Kidney epithelial cell (primary cell): ENCODE measurements at places on chromosomes 12 and 14.

DNA sequence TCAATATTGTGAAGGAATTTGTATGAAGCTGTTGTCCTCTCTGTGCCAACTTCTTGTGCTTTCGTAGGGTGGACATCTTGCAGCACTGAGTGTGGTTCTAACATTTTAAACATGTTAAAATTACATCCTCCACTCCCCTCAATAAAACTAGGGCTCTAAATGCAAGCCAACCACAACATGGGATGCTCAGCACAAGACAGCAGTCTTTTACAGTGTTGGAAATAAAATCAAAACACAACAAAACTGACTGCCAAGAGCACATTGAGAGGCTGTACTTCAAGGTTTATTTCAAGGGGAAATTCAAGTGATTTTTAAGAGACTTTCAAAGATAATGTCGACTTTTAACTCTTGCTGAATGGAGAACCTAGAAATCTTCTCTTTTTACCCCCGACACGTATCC is 396.9 kb downstream of the TMTC2 start:
- DNase-seq, result no peak

DNA sequence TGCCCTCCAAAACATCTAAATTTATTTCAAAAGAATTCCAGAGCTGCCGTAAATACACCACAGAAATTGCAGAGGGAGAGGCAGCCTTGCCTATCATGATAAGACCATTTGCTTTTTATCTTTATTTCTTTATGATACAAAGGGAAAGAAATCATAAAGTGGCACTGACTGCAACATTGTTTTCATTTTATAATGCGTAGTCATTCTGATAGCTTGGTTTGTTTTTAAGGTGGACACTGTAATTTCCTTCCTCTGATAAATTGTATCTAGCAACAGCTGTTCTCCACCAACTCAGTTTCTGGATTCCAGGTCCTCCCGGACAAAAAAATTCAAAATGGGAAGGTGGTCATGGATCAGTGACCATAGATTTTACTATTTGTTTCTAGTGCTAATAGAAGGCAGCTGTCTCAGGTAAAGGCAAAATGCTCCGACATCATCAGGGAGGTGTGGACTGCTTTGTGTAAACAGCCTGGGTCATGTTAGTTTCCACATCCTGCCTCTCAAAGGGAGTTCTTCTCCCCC is 623 bp upstream of the TSPAN8 start:
- DNase-seq, result no peak

- DNase-seq, result no peak
Measured at GRCh38 chr14:64649383-64649998, 54.7 kb upstream of the PLEKHG3 start.

- no peak for DNase-seq
Measured at GRCh38 chr14:50600849-50601248, 40.9 kb downstream of the ATL1 start.

- DNase-seq, result no peak
Measured at GRCh38 chr14:93430315-93431035, at the start of gene UNC79. TSS of gene UNC79 (plus strand) at chr14:93430939. CDS start at chr14:93431030, 91 bp downstream.

DNA sequence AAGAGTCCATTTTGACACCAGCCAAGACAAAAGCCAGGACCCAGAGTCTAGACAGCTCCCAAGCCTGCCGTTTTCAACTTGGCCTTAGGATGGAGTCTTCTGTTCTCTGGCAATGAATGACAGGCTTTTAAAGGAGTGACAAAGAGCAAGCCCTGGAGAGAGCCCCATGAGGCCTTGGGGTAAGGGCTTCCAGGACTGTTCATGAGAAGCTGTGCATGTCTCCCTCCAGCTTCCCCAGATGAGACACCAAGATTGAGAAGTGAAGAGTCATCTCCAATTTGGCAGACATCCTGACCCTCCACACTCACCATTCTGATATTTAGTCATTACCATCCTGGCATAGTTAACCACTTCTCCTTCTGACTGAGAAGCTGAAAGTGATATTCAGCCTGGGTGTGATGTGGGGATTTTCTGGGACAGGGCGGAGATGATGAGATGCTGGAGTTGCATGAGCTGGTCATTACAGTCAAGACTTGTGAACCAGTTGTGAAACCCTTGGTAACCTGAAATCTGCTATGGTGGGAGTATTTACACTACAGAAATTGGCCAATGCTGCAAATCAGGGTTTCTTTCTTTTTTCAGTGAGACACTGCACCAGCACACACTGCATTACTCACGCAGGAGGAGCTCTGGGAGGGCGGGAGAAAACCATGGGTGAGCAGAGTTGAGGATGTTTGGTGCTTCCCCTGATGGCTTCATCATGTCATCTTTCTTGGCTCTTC is 77.8 kb downstream of the VCPKMT start:
- no peak for DNase-seq

DNA sequence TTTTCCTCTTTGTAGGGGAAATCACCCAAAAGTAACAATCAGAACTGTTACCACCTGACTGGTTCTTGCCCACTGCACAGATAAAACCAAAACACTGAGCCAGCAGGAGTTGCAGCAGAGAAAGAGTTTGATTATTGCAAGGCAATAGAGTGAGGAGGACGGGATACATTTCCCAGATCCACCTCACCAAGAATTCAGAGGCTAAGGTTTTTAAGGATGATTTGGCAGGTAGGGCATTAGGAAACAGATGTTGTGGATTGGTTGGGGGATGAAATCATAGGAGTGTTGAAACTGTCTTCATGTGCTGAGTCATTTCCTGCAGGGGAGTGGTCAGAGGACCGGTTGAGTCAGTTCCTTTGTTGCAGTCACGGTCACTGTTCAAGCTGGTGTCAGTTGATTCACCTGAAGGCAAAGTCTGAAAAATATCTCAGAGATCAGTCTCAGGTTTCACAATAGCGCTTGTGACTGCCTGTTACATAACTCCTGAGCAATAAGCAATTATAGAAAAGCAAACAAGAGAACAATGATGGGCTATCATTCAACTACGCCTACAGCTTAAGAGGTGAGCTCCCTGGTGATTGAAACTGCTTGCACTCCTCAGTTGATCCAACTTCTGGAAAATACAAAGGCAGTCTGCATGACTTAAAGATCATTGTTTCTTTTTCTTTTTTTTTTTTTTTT is 20.3 kb upstream of the AMN1 start:
- DNase-seq, result peak; percentile 98

GRCh38 chr14:28757786-28758185 is 8.8 kb upstream of the FOXG1 start:
- no peak for DNase-seq

DNA sequence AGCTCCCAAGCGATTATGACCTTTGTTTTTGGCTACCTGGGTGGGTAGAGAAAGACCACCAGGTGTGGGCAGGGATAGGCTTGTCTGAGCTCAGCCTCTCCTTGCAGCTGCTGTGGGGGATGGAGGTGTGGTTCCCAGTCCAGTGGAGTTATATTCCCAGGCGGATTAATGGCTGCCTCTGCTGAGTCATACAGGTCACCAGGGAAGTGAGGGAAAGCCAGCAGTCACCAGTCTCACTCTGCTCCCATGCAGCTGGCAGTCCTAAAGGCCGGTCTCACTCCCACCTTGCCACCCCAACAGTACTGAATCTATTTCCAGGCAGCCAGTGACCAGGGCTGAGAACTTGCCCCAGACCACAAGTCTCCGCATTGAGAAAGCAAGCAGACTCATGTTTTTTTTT is 399.2 kb downstream of the VRK1 start:
- DNase-seq, result no peak

DNA sequence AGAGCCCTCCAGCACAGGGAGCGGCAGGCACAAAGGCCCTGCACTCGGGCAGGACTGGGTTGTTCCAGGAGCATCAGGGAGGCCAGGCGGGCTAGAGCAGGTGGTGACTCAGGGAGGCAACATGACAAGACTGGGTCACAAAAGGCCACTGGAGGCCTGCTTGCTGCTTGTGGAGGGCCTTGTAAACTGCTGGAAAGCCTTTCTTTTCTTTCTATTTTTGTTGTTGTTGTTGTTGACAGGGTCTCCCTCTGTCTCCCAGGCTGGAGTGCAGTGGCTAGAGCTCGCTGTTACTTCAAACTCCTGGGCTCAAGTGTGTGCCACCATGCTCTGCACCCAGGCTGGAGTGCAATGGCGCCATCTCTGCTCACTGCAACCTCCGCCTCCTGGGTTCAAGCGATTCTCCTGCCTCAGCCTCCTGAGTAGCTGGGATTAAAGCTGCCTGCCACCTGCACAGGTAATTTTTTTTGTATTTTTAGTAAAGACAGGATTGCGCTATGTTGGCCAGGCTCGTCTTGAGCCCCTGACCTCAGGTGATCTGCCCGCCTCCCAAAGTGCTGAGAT is 11.8 kb upstream of the RCOR1 start:
- no peak for DNase-seq

GRCh38 chr12:116398193-116398592 is 120.7 kb upstream of the MED13L start:
- no peak for DNase-seq

GRCh38 chr12:14836336-14837210 is 6.8 kb downstream of the ART4 start:
- peak; percentile 65 for DNase-seq

DNA sequence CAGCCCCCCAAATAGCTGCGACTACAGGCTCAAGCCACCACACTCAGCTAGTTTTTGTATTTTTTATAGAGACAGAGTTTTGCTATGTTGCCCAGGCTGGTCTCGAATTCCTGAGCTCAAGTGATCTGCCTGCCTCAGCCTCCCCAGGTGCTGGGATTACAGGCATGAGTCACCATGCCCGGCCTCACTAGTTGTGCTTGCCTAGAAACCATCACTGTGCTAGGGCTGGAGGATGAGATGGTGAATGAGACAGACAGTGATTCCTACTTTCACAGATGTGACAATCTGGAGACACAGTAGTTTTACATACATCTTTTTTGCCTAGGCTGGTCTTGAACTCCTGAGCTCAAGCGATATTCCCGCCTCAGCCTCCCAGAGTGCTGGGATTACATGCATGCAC is 7.5 kb upstream of the MSI1 start:
- DNase-seq, result no peak

- no peak for DNase-seq
Measured at GRCh38 chr12:68614105-68614679, 3.5 kb downstream of the RAP1B start.

- DNase-seq, result no peak
Measured at GRCh38 chr12:50661300-50662115, 102.4 kb upstream of the ATF1 start.

- DNase-seq, result no peak
Measured at GRCh38 chr12:202081-202731, 11.8 kb downstream of the SLC6A12 start.

DNA sequence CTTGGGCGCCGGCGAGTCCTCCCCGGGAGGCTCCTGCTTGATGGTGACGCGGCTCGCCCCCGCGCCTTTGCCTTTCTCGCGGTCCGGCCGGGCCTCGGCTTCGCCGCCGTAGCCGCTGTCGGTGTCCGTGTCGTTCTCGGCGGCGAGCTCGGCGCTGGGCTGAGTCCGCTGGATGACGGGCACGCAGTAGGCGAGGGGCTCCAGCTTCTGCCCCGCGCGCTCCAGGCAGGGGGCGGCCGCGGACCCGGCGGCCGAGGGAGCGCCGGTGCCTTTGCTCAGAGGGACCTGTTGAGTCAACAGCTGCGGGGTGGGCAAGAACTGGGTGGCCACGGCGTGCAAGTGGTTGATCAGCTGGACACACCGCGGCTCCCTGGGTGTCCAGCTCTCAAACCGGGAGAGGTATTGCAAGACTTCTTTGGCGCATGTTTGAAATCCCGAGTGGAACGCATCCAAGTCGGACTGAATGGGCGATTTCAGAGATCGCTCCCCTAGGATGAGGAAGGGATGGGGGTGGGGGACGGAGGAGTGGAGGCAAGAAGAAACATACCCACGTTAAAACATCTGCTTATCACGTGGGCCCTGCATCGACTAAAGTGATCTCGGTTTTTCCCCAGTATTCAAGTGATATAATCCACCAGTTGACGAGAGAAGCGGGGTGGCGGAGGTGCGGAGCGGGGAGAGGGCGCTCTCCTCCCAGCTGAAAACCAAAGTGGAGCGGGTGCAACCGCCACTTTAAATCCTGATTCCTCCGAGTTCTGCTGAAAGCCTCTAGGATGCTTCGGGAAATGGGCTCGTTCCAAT is 2.0 kb downstream of the BHLHE41 start:
- DNase-seq, result peak; percentile 25

- no peak for DNase-seq
Measured at GRCh38 chr12:115004470-115005146, 320.6 kb upstream of the TBX3 start.

DNA sequence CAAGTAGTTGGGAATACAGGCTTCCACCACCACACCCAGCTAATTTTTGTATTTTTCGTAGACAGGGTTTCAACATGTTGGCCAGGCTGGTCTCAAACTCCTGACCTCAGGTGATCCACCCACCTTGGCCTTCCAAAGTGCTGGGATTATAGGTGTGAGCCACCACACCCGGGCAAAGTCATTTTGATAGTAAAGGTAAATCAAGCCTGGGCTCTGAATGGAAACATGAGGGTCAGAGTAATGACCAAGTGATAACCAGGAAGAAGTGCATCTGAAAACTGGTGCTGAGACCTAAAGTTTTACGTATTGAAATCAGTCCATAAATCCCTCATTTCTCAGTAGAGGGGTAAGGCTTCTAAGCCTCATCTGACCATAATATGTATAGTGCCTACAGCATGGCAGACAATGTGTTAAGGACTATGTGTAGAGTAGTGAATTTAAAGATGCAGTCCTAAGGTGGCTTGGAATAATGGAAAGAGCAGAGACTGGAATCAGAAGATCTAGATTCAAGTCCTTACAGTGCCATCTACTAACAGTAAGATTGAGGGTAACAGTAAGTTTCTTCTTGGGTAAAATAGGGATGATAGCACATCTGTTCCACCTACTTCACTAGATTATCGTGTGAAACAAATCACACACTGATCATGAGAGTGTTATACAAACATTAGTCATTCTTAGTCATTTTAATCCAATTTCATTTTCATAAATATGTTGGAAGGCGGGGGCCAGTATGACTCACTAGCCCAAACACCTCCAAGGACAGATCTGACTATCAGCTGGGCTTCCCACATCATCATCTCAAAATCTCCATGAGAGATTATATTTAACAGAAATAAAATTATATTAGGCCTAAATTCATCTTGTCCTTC is 11.2 kb downstream of the MAP4K5 start:
- no peak for DNase-seq

DNA sequence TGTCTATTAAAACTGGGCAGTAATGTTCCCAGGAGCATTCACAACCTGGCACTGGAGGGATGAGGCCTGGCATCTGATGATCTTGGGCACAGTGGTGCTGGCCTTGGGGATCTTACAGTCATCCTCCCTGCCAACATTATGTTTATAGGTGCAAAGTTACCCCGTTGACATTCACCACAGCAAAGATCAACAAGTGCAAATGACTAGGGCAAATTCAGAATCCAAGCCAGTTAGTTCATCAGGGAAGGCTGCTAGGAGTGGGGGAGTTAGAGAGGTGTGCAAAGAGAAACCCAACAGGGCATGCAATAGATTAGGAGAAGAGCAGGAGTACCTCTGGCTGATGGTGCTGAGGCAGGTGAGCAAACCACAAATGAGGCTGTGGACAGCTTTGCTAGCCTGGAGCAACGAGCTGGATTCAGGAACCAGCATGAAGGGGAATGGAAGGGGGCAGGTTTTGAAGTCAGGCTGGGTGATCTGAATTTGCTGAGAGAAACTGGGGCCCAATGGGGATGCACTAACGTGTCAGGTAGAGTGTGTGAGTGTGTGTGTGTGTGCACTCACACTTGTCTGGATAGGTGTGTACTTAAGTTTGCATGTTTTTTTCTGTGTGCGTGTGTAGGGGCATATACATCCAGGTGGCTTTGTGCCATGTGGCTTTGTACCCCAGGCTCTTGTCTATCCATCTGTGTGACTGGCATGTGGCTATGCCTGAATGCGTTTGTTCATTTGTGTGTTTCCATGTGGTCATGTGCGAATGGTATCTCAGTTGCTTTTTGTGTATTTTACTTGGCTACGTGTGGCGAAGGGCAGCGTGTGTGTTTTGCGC is 1.6 kb downstream of the CISTR start:
- DNase-seq, result no peak
